ENCODE measurements at places on chromosomes 6 and 20.

DNA sequence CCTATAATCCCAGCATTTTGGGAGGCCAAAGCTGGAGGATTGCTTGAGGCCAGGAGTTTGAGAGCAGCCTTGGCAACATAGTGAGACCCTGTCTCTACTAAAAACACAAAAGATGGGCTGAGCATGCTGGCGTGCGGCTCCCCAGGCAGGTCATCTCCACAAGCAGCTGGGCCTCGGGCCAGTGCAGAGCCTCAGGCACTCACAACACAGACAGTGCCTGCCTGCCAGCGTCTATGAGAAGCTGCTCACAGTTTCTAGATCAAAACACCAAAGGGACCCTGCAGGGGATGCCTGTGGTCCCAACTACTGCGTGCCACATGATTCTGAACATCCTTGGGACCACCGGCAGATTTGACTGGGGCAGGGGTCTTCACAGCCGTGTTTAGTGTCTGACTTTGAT is 59.4 kb downstream of the GINS1 start:
- no peak for DNase-seq

GRCh38 chr20:5127204-5127858 is 523 bp downstream of the CDS2 start:
- peak; percentile 54 for DNase-seq

- no peak for DNase-seq
Observed at GRCh38 chr6:34249469-34250261, 859 bp upstream of the SMIM29 start.

DNA sequence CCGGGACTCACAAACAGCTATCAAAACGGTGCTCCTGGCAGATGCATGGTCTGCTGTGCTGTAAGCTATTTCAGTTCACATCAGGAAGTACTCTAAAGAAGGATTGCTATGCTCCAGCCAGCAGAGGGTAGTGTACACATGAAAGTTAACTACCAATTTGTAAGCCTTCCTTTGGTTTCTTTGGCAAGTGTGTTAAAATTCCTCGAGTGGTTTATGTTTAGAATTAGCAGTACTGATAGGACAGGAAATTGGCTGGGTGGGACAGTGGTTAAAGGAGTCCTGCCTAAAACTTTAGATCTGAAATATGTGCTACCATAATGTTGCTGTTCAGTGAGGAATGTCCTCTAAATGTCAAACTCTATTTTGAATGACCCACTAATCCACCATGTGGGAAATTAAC is 47.4 kb downstream of the TRMT11 start:
- DNase-seq = peak; percentile 56

GRCh38 chr20:37526839-37527637 is 638 bp downstream of the BLCAP start:
- DNase-seq = peak; percentile 33

DNA sequence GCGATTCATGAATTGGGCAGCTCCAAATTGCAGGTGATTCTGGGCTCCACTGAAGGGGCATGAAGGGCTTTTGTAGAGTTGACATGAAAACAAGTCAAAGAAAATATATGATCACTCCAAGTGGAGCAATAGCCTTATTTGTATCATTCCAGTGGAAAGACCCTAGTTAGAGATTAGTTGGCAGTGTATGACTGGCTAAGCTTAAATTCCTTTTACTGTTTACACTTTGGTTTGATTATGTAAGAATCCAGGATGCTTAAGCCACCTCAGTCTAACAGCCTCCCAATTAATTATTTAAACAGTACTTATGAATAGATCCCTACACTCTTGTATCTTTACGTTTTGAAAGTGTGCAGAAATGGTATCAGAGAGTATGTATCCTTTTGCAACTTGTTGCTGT is 712.4 kb downstream of the KIF16B start:
- no peak for DNase-seq

- DNase-seq = no peak
Observed at GRCh38 chr20:20711413-20711812, 1.0 kb downstream of the RALGAPA2 start.

DNA sequence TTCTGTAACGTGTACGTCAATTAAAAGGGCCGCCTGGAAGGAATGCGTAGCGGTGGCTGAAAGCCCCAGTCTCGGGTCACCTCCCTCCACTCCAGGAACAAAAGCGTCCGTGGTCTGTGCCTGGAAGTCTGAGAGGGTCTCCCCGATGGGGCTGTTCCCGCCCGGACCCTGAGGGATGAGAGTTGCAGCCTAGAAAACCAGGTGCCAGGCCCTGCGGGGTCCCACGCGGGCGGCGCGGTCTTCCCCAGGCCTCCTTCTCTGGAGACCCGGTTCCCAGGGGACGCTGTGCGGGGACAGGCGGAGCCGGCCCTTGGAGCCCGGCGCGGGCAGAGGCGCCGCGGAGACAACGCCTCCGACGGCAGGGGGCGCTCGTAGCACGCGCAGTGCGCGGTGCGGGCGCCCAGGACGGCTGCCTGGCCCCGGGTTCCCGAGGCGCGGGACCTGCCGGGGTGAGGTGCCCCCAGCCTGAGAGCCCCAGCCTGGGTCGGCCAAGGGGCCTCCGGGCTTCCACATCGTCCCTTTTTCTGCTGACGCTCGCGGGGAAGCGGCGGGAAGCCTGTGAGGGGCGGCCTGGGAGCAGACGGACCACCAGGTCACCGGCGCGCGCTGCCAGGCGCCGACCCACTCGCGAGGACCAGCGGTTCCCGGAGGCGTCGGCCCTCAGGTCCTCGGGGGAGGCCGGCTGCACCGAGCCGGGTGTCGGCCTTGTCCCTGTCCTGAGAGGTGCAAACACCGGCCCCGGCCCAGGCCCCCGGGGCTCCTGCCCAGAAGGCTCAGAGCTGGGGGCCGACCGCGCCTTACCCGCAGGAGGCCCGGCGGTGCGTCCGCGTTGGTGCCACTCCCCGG is 5.3 kb upstream of the FOXC1 start:
- DNase-seq = peak; percentile 89

GRCh38 chr6:19450651-19451050 is 386.5 kb upstream of the ID4 start:
- no peak for DNase-seq

GRCh38 chr20:25418776-25419175 is 11.3 kb downstream of the GINS1 start:
- peak; percentile 32 for DNase-seq

- DNase-seq = no peak
Observed at GRCh38 chr20:36644032-36644705, 1.8 kb downstream of the SLA2 start.

- DNase-seq = peak; percentile 53
Observed at GRCh38 chr6:6713657-6714056, 125.1 kb downstream of the LY86 start.

GRCh38 chr20:50506270-50506579 is 4.0 kb upstream of the PTPN1 start:
- no peak for DNase-seq

GRCh38 chr20:49948178-49948577 is 12.0 kb downstream of the RNF114 start:
- no peak for DNase-seq

DNA sequence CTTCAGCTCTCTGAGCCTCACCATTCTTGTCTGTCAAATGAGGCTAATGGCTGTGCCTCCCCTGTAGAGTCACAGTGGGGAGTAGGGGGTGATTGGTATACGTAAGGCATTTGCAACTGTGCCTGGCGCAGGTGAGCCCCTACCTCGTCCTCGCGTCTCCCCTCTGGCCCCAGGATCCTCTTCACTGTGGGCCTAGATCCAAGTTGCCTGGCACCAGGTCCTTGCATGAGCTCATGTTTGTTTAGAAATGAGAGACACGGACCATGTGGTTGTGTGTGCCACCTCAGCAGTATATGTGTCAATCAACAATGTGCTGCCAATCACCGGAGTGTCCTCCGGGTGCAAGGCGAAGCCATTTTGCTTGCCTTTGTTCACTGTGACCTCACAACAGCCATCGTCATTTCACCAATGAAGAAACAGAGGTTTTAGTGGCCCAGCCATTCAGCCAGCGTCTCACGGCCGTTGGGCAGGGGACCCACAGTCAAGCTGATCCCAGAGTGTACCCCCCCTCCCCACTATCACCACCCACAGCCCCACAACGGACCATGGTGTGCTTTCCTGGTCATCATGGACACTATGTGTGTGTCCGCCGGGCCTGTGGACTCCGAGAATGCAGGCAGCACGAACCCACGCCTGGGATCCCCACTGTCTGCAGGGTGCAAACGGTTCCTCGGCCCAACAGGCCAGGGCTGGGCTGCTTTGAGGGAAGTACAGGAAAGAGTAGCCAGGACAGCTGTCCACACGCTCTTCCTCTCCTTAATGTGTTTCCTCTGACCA is 35.9 kb upstream of the STX16 start:
- DNase-seq = peak; percentile 46

- no peak for DNase-seq
Observed at GRCh38 chr6:97214671-97215070, 68.3 kb downstream of the MMS22L start.

- peak; percentile 82 for DNase-seq
Observed at GRCh38 chr6:10801224-10801848, 37.0 kb downstream of the MAK start.

DNA sequence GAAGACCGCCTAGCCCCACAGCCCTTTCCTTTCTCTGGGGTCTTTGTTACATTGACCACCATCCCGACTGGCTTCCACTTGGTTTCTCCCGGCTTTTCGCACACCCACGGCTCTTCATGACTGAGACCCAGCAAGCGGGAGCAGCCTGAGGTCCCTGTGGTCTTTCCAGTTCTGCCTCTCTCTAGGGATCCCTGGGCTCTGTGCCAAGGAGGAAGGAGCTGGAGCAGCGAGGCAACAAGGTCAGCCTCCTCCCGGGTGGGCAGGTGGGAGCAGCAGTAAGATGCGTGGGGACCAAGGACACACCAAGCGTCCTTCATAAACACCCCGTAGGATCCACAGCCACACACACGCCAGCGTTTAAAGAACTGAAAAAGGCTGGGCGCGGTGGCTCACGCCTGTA is 29.6 kb upstream of the MRGBP start:
- peak; percentile 71 for DNase-seq

- peak; percentile 15 for DNase-seq
Observed at GRCh38 chr6:36659271-36659670, 19.2 kb upstream of the CDKN1A start.

DNA sequence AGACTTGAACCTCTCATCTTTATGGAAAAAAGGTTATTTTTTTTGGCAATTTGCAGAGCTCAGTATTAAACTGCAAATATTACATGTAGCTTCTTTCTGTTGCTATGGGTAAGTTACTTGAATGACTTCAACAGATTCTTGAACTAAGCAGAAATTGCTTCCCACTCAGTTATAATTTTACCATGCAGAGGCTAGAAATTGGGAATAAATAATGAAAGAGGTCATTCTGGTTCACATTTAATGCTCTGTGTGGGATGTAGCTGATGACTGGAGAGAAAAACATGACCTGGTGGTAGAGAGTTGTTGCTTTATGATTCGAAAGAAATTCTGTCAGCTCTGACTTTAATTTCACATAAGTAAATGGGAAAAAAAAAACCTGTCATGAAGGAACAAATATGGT is 16.8 kb upstream of the ADGB start:
- DNase-seq = no peak

GRCh38 chr6:141607956-141608355 is 524.8 kb upstream of the GJE1 start:
- DNase-seq = no peak

- no peak for DNase-seq
Observed at GRCh38 chr20:10965936-10966470, 292.2 kb upstream of the JAG1 start.

DNA sequence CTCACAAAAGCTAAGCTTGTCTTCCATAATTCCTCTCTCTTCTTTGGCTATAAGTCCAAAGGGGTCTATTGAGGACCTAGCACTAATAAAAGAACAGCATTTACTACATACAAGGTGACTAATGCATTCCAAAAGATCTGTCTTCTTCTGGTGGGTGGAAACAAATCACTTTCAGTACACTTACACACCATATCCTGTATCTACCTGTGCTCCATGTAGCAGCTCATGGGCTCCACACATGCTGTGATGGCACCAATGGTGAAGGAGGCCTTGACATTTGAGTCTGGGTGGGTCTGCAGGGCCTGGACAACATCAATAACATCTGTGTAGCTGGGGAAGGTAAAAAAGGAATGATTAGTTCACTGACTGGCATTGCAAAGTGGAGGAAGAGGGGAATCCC is 42.4 kb upstream of the SLC4A11 start:
- peak; percentile 6 for DNase-seq

GRCh38 chr6:130843575-130844320 is 16.5 kb downstream of the SMLR1 start:
- peak; percentile 53 for DNase-seq

- no peak for DNase-seq
Observed at GRCh38 chr6:25369433-25370177, 90.4 kb downstream of the CARMIL1 start.

GRCh38 chr6:134446218-134446848 is 128.4 kb upstream of the SGK1 start:
- DNase-seq = no peak

DNA sequence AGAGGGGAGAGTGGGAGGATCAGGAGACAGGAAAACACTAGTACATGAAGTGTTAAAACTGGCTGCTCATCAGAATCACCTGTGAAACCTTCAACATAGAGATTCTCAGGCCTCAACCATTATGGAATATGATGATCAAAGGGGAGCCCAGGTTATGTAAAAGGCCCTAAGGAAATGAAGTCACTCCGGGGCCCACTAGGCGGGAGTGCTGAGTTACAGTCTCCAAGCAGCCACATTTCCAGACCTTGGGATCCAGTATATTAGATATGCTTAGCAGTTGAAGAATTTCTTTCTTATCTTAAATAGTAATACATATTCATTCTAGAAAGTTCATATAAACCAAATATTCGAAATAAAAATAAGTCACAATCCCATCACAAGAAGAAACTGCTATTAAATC is 476.3 kb downstream of the PRKN start:
- no peak for DNase-seq

GRCh38 chr6:44304282-44305199 is 8.6 kb downstream of the AARS2 start:
- DNase-seq = peak; percentile 35

DNA sequence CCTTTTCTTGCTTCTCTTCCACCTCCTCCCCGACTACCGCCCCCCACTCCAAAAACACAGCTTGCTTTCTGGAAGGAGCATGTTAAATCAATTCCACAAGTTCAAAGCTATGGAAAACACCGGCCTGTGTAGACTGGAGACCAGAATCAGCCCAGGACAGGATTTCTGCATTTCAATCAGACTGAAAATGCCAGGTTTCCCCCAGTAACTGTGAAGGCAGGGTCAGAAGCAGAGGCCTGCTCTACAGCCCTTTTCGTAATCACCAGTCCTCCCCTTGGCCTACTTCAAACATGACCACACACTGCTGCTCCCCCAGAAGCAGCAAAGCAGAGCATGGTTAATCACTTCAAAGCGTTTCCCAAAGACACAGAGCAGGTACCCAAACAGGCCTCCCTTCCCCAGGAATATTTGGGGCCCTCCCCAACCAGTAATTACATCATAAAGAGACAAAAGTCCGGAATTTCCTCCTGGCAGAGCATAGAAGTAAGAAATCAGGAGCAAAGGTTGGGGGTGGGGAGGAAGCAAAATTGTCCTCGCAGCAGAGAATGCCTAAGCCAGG is 38.4 kb downstream of the ZMYND8 start:
- peak; percentile 75 for DNase-seq

DNA sequence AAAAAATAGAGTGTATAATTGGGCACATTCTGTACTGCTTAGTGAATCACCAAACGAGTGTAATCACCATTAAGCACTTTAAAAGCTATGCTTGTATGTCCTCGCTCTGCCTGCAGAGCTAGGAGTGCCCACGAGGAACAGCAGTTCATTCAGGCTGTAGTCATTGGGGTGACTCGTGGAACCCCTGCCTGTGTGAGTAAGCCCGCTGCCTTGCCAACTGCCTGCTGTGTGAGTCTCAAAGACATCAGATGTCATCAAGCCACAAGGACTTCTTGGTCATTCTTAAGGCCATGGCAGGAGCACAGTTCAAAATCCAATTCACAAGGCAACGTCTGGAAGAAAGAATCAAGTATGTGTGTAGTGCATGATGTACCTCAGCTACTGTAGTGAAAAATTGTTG is 60.4 kb downstream of the FOXO3 start:
- DNase-seq = peak; percentile 45

Data from PC-3 (cell line).